Daoy (cell line): ENCODE measurements at places on chromosomes 6 and 20.
A peak's percentile ranks its signal among the peaks of the same experiment; 100 is the strongest.

GRCh38 chr6:121830736-121831135, 395.3 kb downstream of the GJA1 start:
- no peak for DNase-seq

DNA sequence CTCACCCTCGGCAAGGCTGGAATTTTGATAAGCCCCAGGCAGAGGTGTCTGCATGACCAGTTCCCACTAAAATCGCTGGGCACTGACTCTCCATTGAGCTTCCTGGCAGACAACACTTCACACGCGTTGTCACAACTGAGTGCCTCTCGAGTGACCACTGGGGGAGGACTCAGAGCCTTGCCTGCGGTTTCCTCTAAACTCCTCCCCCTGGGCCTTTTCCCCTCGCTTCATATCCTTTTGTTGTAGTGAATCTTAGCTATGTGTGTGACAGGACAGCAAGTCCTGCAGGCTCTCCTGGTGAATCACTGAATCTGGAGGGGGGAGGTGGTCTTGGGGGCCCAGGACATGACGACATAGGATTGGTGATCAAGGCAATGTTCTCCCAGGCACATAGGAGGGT, 670.8 kb downstream of the PRKN start:
- peak; percentile 37 for DNase-seq

DNA sequence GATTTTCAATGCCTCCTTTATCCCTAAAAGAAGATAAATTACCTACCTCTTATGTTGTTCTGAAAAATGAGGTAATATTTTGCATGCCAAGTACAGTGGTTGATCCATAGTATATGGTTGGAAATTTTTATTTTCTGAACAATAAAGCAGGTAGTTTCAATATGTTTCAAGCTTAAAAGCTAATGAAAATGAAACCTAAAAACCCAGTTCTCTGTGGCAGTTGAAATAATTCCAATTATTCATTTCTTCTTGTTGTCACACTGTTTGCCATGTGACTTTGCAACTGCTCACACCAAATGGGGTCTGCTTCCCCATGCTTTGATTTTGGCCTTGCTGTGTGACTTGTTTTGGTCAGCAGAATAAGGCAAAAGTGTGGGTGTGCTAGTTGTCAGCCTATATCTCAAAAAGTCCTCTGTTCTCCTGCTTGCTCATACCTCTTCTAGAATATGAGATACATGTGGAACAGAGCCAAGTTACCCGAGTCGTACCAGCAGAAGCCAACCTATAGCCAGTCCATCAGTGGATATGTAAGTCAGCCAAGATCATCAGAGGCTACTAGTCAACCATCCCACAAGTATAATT, 197.2 kb upstream of the THEMIS start:
- DNase-seq, result peak; percentile 6

DNA sequence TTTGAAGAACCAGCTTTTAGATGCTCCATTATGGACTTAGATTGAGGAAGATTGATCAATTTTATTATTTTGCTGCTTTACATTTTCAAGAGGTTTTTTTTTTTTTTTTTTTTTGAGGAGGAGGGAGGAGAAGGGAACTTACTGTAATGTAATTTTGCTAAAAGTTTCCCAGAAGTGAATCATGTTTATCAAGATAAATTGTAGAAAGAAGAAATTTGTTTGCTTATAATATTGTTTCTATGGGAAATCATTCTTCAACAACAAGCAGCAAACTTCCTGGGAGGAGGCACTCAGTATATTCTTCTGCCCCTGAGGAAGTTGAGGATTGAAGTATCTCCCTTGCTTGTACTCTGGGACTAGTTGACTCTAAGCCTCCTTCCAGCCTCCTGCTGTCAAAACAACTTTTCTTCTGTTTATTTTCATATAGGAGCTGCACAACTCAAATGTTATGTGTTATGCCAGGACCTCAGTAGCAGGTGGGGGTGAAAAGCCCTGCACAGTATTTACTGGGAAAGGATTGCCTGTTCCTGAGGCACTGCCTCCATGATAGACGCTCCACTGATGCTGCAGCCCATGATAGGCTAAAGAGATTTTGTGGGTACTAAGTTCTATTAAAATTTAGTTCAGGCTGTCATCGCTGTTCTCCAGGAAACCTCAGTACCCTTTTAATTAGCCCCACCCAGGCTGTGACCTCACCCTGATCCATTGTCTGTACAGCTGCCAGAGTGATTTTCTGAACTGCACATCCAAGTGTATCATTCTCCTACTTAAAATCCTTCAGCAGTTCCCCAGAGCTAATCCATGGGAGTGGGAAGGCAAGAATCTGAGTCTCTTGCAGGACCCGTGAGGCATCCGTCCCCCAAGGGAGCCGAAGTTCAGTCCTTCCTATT, 51.9 kb downstream of the CARMIL1 start:
- peak; percentile 33 for DNase-seq

DNA sequence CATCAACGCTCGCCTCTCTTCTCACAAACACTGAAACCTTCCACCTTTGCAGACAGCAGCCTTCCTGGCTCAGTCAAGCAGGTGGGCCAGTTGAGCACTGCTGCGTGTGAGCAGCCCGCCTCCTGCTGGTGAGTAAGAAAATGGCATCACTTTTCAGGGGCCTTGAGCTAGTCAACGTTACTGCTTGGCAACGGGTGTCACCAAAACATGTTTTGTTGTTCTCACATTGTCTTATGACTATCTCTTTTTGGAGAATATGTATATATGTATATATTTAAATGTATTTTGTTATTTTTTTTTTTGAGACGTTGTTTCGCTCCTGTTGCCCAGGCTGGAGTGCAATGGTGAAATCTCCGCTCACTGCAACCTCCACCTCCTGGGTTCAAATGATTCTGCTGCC, 97.0 kb upstream of the AGPAT4 start:
- peak; percentile 87 for DNase-seq

GRCh38 chr6:35047265-35048011, 93.7 kb downstream of the TCP11 start:
- DNase-seq, result peak; percentile 47

DNA sequence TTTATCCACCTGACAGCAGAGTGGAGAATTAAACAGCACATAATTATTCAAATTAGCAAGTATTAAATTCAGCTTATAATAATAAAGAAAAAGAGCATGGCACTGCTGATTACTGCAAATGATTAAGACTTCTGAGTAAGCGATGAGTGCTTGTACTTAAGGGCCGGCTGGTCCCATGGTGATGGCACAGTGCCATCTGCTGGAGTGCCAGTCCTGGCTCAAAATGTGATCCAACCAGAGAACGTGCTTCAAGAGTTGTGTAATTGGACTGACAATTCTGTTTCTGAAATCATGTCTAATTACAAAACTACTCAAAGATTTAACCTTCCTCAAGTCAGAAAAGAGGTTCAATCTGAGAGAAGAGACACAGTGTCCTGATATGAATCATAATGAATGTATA, 181.6 kb upstream of the RGS17 start:
- peak; percentile 86 for DNase-seq

DNA sequence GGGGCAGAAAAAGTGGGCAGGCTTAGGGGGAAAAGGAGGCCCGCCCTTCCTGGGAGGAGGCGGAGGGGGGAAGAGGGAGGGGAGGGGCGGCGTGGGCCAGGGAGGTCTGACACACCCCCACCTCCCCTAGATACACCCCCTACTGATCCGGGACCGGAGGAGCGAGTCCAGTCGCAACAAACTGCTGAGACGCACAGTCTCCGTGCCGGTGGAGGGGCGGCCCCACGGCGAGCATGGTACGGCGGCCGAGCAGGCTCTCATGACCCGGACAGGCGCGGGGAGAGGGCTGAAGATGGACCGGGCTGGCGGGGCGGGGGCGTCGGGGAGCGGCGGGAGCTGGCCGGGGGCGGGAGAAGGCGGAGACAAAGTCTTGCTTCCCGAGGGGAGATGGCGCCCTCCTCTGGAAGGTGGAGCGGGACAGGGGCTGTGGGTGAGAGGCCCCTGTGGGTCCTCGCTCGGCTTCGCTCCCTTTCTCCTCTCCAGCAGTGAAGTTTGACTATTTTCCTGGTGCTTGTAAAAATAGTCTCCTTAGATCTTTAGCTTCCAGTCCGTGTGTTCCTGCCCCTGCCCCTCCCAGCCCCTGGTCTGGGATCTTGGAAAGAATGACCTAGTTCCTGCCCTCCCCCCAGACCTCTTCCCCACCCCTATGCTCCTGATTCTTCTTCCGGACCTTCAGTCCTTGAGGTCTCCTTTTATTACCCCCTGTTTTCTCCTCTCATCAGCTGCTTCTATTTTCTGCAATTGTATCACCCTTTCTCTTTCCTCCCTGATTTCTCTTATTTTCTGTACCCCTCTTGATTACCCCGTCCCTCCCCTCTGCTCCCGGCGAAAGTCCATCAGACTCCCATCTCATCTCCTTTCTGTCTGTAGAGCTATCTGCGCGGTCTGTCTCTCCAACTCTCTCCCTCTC, 6.1 kb downstream of the SYNGAP1 start:
- peak; percentile 95 for DNase-seq

GRCh38 chr20:9068841-9069663, at the start of gene PLCB4:
Gene PLCB4, plus strand, starts transcription at chr20:9069087. Its CDS starts 238,728 bp downstream, at chr20:9307815.
- peak; percentile 59 for DNase-seq

- no peak for DNase-seq
These were observed 1090.0 kb upstream of the EYS start for GRCh38 chr6:66796987-66797386.

- DNase-seq, result no peak
These were observed 406.4 kb downstream of the QKI start for GRCh38 chr6:163820745-163821458.
